ENCODE measurements at places on chromosomes 5 and 9. TPM values are rescaled to one million over a fixed set of nuclear protein-coding genes. Genes with fewer than 3 reads are reported as not detected.

DNA sequence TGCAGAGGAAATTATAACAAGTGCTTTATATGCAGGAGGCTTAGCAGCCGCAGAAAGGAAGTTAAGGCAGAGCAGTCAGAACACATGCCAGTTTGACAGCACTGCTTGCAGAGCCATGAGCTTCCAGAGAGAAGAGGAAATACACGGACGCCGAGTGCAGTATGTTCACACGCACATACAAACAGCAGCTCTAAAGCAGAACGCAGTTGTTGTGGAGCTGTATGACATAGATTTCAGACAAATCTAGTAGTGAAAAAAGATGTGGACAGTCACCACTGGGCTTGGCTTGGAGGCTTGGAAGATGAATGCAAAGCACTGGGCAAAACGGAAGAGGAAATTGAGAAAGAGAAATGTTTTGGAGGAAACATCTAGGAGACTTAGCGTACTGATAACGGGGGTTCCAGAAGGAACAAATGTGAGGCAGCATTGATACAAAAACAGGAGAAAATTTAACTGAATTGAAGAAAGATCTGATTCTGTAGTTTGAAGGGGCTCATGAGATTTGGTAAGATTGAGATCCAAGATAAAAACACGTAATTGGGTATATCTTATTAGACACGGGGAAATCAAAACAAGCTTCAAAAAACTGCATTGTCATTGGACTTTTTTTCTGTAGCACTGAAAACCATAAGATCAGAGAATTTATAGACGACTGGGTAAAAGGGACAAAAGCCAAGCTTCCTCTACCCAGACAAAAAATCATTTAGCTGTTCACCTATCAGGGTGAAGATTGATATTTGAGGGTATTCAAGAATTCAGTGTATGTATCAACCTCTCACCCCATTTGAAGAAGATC lies 19.6 kb upstream of the ROPN1L start:
- no peak for DNase-seq

- DNase-seq: peak; percentile 11
These were observed 236.4 kb downstream of the CAAP1 start for GRCh38 chr9:26656003-26656870.

DNA sequence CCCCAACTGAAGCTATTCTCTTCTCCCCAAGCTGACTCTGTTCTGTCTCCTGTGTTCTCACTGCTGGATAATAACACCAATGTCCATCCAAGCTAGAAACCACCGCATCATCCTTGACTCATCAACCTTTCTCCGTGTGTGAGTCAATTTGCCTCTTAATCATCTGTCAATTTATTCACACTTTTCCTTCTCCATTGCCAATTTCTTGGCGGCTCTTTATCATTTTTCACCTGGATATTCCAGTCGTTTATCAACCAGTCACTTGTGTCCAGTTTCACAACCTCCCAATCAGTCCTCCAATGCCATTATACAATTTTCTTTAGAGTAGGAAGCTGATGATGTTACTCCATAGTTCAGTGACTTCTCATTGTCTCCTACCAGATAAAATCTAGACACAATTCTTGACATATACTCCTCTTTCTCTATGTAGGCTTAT lies 45.4 kb upstream of the LIFR start:
- no peak for DNase-seq

DNA sequence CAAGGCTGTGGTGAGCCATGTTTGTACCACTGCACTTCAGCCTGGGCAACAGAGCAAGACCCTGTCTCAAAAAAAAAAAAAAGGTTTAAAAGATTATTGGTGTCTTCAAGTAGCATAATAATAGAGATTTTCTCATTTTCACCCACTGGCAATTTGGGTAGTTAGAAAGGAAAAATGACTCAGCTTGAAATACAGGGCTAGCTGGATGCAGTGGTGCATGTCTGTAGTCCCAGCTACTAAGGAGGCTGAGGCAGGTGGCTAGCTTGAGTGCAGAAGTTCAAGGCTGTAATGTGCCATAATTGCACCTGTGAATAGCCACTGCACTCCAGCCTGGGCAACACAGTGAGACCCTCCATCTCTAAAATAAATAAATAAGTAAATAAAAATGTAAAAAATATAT lies 111.1 kb downstream of the ARRDC3 start:
- DNase-seq: no peak

DNA sequence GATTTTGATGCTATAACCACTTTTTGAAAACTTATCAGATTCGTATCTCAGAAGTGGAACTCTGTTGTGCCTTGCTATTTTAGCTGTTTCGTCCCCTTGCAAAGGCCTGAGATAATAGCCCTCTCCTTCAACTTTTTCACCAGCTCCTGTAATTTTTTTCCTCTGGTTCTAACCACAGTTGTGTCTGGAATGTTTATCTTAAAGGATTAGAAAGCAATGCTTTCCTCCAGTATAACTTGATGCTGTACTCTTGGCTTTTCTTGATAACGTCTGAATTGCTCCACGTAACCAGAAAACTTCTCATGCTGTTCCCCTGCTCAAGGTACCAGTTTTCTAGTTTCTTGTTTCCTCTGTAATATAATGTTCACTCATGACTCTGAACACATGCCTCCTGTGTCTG lies 209.4 kb downstream of the DTWD2 start:
- no peak for DNase-seq

TRPM6 gene
- polyA plus RNA-seq: 0.08 TPM

CTXN3 gene
- polyA plus RNA-seq: 1.0 TPM

PCDHGC3 gene
- 83.8 TPM for polyA plus RNA-seq

All from forelimb muscle (tissue), 1 donor.